ENCODE measurements at places on chromosomes 6 and 20.

GRCh38 chr6:155115893-155116570 is 120.9 kb downstream of the TIAM2 start:
- DNase-seq = no peak

DNA sequence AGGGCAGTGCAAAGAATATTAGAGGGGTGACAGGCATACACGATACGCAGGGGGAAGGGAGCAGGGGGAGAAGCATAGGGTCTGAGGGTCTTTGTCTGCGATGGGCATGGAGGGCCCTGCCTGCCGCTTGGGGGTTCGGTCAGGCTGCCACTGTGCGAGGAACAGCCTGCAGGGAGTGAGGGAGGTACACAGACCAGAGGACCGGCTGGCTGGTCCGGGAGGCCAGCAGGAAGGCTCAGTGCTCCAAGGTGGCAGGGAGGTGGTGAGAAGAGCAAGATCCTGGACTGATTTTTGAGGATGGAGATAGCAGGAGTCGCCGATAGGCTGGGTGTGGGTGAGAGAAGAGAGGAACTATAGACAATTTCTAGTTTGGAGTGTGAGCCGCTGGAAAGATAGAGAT is 338.4 kb downstream of the ZFAND3 start:
- no peak for DNase-seq

DNA sequence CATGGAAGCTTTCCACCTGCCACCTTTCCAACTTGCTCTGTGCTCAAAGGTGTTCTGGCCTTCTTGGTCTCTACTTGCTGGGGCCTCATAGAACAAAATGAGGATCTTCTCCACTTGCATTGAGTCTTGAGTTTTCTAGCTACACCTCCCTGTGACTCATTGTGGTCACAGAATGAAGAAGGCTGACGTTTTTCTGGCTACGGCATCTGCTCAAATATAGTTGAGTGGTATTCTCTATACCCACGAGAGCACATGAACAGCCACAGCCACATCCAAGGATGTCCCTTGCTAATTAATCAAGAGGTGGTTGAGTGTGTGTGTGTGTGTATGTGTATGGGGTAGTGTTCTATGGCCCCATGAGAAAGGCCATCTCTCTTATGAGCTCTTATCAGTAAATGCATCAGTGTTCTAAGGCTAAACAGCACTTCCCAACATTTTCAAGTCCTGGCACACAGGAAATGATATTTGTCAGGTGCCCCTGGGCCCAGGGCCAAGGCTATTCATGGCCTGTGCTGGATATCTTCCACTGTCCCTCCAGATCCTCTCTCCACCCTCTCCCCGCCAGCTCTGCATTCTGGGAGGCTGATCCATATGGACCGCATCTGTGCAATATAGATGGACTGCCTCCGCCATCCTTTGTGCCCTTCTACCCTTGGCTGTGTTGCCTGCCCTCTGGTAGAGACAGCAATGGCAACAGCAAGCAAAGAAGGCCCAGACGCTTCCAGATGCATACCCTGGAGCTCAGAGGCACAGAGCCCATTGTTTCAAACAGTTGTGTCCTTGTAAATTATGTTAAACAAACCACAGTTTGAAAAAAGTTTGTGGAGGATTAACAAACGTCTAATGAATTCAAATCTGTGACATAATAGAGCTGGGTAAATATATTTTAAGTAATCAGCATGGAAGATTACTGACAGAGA is 150.2 kb downstream of the LRFN2 start:
- no peak for DNase-seq

GRCh38 chr20:47150403-47151152 is 205.9 kb downstream of the ZMYND8 start:
- DNase-seq = peak; percentile 10

DNA sequence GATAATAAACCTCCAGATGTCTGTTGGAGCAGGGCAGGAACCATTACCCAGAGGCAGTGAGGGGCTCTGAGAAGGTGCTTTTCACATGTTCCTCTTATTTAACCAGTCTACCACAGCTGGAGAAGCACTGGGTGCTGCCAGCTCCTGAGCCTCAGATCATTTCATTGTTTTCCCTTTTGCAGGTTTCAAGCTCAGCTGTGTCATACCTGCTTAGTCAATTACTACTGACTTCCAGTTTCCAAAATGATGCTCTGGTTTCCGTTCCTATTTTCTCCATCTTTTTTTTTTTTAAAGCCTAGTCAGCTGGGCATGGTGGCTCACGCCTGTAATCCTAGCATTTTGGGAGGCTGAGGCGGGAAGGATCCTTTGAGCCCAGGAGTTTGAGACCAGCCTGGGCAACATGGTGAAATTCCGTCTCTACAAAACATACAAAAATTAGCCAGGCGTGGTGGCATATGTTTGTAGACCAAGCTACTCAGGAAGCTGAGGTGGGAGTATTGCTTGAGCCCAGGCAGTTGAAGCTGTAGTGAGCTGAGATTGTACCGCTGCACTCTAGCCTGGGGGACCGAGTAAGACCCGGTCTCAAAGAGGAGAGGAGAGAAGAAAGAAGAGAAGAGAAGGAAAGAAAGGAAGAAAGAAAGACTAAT is 6.7 kb downstream of the FLOT1 start:
- DNase-seq = peak; percentile 54

GRCh38 chr6:149771925-149772324 is 22.4 kb downstream of the PCMT1 start:
- no peak for DNase-seq

DNA sequence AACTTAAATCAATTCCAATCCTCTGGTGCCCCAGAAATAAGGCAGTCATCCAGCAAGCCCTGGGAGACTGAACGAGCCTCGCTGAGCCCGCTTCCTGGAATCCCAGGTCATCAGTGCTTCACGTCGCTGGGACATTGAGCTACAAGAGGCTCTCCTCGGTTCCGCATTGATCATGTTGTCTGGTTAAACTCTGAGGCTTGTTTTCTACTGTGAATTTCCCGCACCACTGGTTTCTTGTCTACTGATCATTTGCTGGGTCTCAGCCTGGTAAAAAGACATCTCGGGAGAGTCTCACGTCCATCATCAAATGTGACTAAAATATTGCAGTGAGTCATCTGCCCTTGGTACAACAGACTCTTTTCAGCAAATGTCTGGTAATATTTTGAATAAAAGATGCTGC is 569.2 kb downstream of the QKI start:
- DNase-seq = no peak

GRCh38 chr20:52153896-52154295 is 37.7 kb downstream of the ZFP64 start:
- DNase-seq = no peak

- DNase-seq = no peak
These were observed 62.0 kb downstream of the NPEPL1 start for GRCh38 chr20:58754584-58754983.

DNA sequence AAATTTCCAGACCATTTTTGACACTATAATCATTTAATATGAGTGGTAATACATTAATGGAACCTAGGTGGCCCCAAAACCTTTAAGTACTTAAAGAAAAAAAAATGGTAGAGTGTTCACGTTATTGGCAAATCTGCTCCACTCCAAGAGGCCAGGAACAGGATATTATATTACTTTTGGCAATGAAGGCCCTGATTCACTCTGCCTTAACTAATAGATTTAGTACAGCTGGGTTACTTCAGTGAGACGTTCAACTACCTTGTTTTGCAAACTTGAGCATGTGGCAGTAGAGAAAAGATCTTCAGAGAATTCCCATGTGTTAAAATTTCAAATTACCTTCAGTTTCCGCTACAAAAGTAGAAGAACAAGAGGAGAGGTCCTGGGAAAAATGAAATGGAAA is 12.8 kb downstream of the ADNP start:
- no peak for DNase-seq

DNA sequence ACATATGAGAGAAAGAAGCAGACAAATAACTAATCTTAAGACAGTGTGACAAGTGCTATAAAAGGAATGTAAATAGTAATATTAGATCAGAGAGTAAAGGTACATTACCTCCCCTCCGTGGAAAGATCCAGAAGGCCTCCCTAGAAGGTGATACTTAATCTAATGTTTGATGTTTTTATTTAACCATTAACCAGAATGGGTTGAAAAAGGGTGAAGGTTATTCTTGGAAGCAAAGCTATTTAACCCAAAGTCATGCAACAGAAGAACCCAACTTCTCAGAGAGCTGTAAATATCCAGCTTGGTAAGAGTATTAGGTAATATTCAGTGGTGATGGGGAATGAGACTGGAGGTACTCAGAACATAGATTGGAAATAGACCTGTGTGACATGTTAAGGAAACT is 68.0 kb upstream of the HIVEP1 start:
- DNase-seq = no peak

GRCh38 chr6:80234401-80234800 is 127.9 kb downstream of the BCKDHB start:
- no peak for DNase-seq

GRCh38 chr20:625360-625932 is 15.3 kb upstream of the TCF15 start:
- DNase-seq = no peak

DNA sequence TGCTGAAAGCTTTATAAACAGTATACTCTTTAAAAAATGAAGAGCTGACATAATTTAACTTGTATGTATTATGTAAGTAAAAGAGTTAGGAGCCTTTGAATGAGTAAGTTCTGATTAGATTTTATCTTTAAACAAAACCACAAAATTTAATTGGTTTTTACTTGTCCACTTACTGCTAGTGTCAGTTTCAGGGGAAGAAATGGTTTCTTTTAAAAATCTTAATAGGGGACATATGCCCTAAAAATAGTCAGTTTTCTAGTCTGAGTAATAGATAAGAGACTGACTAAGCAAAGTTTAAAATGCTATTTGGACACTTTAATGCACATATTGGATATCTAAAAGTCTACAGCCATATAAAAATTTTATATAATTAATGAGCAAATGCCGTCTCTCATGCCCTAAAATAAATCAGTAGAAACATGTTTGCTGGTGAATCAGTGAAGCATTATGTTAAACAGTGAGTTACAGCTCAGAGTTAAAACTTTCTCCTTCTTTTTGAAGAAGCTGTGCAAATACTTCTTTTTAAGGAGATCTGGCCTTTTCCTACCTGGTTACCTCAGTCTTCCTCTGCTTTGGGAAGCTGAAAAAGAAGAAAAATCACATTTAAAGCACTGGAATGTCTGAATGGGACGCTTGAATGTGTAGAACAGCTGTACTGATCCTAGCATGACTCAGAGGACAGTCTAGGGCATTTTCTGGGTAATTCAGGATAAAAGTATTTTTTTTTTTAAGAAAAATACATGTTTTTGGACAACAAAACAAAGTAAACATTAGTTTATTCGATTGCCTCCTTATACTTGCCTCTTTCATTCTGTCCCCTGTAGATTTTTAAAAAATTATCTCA is 55.3 kb downstream of the CDH26 start:
- DNase-seq = no peak

- no peak for DNase-seq
These were observed 141.3 kb downstream of the PXDC1 start for GRCh38 chr6:3610206-3610605.

DNA sequence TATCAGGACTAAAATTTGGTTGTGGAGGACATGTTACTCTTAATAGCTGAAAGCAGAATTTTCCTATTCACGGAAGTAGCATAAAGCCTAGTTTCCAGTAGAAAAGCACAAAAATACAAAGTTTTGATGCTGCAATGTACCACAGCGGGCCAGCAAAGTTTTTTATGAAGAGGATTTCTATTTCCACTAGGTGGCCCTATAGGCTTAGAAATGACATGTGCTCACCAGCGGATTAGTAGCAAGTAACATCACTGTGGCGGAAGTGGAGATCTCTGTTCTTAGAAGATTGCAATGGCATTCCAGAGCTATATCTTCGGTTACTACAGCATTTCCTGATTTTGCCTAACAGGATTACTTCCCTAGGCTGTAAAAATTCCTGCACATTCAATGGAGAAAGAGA is 1219.0 kb upstream of the EYS start:
- no peak for DNase-seq

GRCh38 chr6:76418560-76419223 is 346.2 kb upstream of the IMPG1 start:
- no peak for DNase-seq

DNA sequence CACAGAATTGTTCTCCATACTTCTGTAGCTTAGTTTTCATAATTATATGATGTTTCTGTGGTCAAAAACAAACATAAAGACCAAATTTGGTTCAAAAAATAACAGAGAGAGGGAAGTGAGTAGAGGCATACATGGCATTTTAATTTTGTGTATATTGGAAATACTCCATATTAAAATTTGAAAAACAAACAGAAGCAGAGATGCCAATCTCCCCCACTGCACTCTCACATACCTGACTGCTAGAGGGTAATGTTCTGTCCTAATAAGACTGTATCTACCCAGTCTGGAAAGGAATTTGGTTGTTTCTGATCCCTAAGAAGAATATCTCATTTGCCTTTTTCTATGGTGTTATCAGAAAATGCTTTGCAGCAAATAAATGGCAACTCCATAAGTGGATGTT is 959.0 kb upstream of the FLRT3 start:
- DNase-seq = no peak

GRCh38 chr6:122369536-122369935 is 29.9 kb upstream of the HSF2 start:
- DNase-seq = no peak

DNA sequence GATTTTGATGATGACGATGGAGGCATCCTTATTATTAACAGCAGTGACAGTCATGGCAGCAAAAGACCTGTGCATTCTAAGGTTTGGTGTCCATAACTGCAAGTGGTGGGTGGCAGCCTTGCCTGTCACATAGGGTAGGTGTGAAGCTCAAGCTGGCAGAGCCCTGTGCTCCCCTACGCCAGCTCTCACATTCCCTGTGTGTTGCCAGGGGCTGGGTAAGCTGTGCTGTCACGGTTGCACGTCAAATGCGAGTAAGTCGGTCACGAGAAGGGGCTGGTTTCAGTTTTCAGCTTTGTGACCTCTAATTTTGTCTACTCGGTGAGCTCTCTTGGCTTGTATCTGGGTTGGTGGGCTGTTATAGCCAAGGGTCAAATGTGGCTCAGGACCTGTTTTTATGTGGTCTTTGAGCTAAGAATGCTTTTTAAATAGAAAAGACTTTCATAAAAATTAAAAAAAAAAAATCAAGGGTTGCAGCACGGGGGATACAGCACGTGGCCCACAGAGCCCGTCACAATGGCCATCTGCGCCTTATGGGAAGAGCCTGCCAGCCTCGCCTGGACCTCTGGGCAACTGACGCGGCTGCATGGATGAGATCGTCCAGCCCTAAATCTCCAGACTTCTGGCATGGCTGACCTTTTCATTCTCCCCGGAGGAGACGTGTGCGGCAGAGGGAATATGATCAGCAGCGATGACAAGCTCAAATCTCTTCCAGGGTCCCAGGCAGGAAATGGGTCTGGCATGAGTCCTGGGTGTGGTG is 148.5 kb downstream of the PHACTR3 start:
- DNase-seq = no peak

DNA sequence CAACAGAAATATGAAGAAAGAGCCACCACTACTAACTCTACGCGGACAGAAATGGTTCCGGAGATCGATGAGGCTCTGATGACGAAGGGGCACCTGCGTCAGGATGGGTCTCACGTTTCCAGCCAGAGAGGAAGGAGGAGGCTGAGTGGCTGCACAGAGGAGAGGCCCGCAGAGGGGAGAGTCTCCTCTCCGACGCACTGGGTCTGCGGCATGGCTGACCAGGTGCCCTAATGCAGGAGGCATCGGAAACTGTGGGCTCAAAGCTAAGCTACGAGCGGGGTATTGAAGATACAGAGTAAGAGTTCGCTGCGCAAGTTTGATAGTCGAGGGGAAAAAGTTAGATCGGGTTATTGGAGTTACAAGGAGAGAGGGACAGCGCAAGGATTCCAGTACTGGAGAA is 69.9 kb downstream of the TTLL2 start:
- DNase-seq = no peak

Measured in stimulated activated CD4-positive, alpha-beta T cell treated with anti-CD3 and anti-CD28 coated beads, Interleukin-1b, Interleukin-23, amount 100 ng/mL, for 48 hours (primary cell).